Endothelial cell of umbilical vein (primary cell): ENCODE measurements at places on chromosomes 4 and X. TPM values are rescaled to one million over a fixed set of nuclear protein-coding genes. Genes with fewer than 3 reads are reported as not detected.
A peak's percentile ranks its signal among the peaks of the same experiment; 100 is the strongest.

The AVPR2 gene
- not detected in 2 replicates for total RNA-seq

DNA sequence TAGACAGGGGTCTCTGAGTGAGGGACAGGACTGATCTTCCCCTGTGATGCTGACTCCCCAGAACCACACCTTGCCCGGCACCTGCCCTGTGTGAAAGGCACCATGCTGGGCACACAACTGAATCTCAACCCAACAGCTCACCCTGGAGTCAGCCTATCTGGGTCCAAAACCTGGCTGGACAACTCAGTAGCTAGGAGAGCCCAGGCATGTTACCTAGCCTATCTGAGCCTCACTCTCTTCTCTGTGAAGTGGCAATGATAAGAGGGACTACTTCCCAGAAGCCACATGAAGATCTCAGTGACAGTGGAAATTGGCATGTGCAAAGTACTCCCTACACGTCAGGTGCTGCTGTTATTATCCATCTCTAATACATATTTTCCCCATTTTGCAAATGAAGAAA is 44.8 kb upstream of the PPP2R2C start:
- no peak overlapping the region for H3K27ac ChIP-seq
- H3K27me3 ChIP-seq: no peaks in the 10 kb centered on the region
- H3K4me3 ChIP-seq: no peak overlapping the region

DNA sequence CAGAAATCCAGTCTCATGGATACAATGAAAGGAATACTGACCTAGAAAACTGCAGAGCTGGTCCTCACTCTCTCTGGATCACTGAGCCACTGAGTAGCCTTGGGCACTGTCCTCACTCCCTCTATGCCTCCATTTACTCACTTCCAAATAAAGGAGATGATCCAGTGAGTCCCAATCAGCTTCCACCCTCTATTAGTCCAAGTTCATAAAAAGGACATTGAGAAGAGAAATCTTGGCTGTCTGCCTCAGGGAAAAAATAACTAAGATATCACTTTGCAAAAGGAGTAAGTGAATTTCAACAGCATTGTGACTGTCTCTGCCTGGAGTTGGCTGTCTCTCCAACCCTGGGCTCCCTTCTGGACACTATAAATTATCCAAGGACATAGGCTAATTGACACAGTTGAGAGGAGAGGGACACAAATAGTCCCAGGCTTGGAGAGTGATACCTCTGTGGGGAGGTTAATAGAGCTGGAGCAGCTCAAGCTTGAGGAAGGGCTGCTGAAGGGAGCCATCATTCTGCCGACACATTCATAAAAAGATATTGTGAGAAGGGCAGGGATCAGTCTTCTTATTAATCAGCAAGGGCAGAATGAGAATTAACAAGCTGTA is 572.3 kb downstream of the RAB28 start:
- H3K4me1 ChIP-seq: no peaks in the 10 kb centered on the region
- H3K4me3 ChIP-seq: no peak overlapping the region
- H3K36me3 ChIP-seq: no peaks in the 10 kb centered on the region
- H3K27me3 ChIP-seq: no peaks in the 10 kb centered on the region

The TMPRSS11F gene
- not detected in 2 replicates for total RNA-seq

DNA sequence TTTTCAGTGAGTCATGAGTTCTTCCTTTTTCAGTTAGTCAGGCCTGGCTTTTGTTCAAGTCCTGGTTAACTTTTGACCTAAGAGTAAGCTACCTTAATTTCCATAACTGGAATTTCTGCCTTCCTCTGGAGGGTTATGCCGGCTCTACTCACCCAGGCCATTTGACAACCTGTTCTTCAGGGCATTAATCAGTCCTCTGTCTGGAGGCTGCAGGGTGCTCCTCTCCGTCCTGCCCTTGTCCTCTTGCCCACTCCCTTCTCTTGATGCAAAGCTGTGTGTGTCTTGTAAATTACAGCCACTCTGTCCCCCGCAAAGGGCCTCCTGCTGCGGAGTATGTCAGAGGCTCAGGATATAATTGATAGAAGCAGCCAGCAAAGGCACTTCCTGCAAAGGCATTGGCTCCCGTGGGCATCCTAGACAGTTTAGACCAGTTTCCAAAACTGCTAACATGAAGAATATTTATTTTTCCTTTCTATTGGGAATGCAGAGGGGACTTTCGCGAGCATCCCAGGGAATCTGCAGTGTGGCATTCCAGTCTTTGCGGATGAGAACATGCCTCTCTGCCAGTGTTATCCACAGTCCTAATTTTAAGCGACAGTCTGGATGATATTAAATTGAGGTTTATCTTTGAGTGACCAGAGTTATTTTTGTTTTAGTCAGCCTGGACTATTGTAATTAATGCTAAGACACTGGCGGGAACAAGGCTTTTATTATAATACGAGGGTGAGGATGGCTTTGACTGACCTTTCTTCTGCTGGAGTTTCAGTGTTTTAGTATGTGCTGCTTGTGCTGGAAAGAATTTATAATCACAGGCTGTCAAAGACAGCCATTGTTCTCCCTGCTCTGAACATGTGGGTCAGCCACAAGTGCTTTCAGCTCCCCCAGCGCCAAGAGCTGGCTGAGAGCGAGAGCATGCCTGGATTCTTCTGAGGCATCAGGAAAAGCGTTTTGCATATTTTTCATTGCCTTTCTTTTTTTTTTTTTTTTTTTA is 74.2 kb downstream of the LIMCH1 start:
- no peak overlapping the region for H3K27ac ChIP-seq
- H3K4me1 ChIP-seq: no peaks in the 10 kb centered on the region
- H3K4me3 ChIP-seq: no peak overlapping the region
- H3K27me3 ChIP-seq: peaks cover 12% of the 10 kb centered on the region

GRCh38 chr4:75963558-75963957 is 22.7 kb upstream of the NAAA start:
- no peak for DNase-seq
- peaks cover 31% of the 10 kb centered on the region for H3K36me3 ChIP-seq
- H3K27ac ChIP-seq: no peak overlapping the region
- no peaks in the 10 kb centered on the region for H3K4me1 ChIP-seq
- no peak overlapping the region for H3K4me3 ChIP-seq

The ATP1B4 gene
- total RNA-seq: not detected in 2 replicates

DNA sequence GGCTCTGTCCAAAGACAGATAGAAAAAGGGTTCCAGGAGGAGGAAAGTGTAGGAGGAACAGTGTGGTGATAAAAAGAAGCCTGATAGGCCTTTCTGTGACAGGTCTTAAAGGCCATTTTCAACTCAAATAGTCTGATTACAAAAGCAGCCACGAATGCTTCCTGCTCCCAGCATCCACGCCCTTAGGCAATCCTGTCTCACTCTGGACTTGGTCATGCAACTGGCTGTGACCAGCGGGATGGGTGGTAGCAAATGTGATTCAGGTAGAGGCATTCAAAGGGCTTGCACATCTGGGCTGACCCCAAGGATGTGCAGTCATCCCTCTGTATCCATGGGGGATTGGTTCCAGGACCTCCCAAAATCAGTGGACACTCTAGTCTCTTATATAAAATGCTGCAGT is 14.4 kb upstream of the SEPSECS start:
- no peak overlapping the region for H3K4me3 ChIP-seq
- no peak for DNase-seq
- H3K36me3 ChIP-seq: no peaks in the 10 kb centered on the region
- no peak overlapping the region for H3K27ac ChIP-seq
- H3K27me3 ChIP-seq: no peaks in the 10 kb centered on the region
- peaks cover 16% of the 10 kb centered on the region for H3K4me1 ChIP-seq

- no peak for DNase-seq
- no peaks in the 10 kb centered on the region for H3K27me3 ChIP-seq
- no peak overlapping the region for H3K4me3 ChIP-seq
- no peak overlapping the region for H3K27ac ChIP-seq
Measured at GRCh38 chrX:6832619-6833018, 297.7 kb upstream of the VCX3A start.

- DNase-seq: no peak
- H3K27ac ChIP-seq: no peak overlapping the region
- no peaks in the 10 kb centered on the region for H3K36me3 ChIP-seq
- no peak overlapping the region for H3K4me3 ChIP-seq
- H3K27me3 ChIP-seq: peaks cover 10% of the 10 kb centered on the region
Measured at GRCh38 chr4:138749303-138749702, 266.3 kb upstream of the NOCT start.

The C4orf51 gene
- total RNA-seq: not detected in 2 replicates

- no peaks in the 10 kb centered on the region for H3K27me3 ChIP-seq
- DNase-seq: no peak
- H3K36me3 ChIP-seq: no peaks in the 10 kb centered on the region
- peaks cover 9% of the 10 kb centered on the region for H3K4me1 ChIP-seq
- H3K4me3 ChIP-seq: no peak overlapping the region
- no peak overlapping the region for H3K27ac ChIP-seq
Measured at GRCh38 chr4:185275501-185275900, 66.1 kb downstream of the SNX25 start.

DNA sequence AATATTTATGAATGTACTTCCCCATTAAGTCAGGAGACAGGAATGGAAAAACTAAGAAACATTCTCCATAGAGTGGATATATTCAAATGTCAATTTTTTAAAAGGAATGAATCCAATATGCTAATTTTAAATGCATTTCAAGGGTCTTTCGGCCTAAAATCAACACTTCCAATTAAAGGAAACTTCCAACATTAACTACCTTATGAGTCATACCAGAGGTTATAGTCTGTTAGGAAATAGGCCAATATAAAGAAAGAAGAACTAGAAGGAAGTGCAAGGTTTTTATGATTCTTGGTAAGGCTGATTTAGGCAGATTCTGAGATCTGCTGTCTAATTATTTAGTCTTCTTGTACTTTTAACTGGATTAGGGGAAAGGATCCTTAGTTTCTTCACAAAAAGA is 260.1 kb upstream of the EDNRA start:
- H3K27ac ChIP-seq: no peak overlapping the region
- H3K4me3 ChIP-seq: no peak overlapping the region
- H3K4me1 ChIP-seq: no peaks in the 10 kb centered on the region
- H3K27me3 ChIP-seq: no peaks in the 10 kb centered on the region
- H3K36me3 ChIP-seq: no peaks in the 10 kb centered on the region

DNA sequence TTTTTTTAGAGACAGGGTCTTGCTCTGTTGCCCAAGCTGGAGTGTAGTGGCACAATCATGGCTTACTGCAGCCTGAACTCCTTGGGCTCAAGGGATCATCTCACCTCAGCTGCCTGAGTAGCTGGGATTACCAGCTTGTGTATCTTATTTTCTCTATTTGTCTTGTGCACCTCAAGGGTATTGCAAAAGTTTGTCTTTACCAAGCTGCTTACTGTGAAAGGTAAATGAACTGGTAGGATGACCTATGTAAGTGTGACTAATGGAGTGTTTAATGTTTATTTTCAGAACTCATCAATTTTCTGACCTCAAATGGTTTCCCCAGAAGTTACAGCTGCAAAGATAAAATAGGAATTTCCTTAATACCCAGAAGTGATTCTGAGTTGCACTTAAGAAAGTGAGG is 5.3 kb upstream of the FGA start:
- DNase-seq: no peak
- H3K4me1 ChIP-seq: no peaks in the 10 kb centered on the region
- H3K27me3 ChIP-seq: no peaks in the 10 kb centered on the region
- no peaks in the 10 kb centered on the region for H3K36me3 ChIP-seq
- H3K4me3 ChIP-seq: no peak overlapping the region

- DNase-seq: no peak
- H3K36me3 ChIP-seq: peaks cover 6% of the 10 kb centered on the region
- no peak overlapping the region for H3K27ac ChIP-seq
- H3K4me1 ChIP-seq: peaks cover under 1% of the 10 kb centered on the region
- H3K4me3 ChIP-seq: no peak overlapping the region
Measured at GRCh38 chr4:145773581-145774234, 93.8 kb downstream of the C4orf51 start.

The GRIA3 gene
- total RNA-seq: not detected in 2 replicates

GRCh38 chr4:142523111-142523510 is 323.0 kb downstream of the INPP4B start:
- H3K4me3 ChIP-seq: no peak overlapping the region
- H3K36me3 ChIP-seq: no peaks in the 10 kb centered on the region
- H3K4me1 ChIP-seq: no peaks in the 10 kb centered on the region
- H3K27ac ChIP-seq: no peak overlapping the region
- no peak for DNase-seq
- H3K27me3 ChIP-seq: no peaks in the 10 kb centered on the region

- DNase-seq: no peak
- no peaks in the 10 kb centered on the region for H3K27me3 ChIP-seq
- no peak overlapping the region for H3K4me3 ChIP-seq
- H3K27ac ChIP-seq: no peak overlapping the region
- no peaks in the 10 kb centered on the region for H3K4me1 ChIP-seq
Measured at GRCh38 chr4:187770345-187770744, 225.2 kb upstream of the ZFP42 start.

The C1QTNF7 gene
- not detected in 2 replicates for total RNA-seq

GRCh38 chr4:7799306-7799705 is 140.4 kb downstream of the AFAP1 start:
- H3K27me3 ChIP-seq: no peaks in the 10 kb centered on the region
- H3K36me3 ChIP-seq: peaks cover 38% of the 10 kb centered on the region
- H3K4me3 ChIP-seq: no peak overlapping the region
- peaks cover 13% of the 10 kb centered on the region for H3K4me1 ChIP-seq
- no peak overlapping the region for H3K27ac ChIP-seq

The NPY5R gene
- total RNA-seq: not detected in 2 replicates

The NDUFC1 gene
- 73.9 and 78.1 TPM in 2 replicates for total RNA-seq

GRCh38 chrX:115367455-115367854 is 77.9 kb downstream of the LUZP4 start:
- peak; percentile 83 for DNase-seq
- no peak overlapping the region for H3K4me3 ChIP-seq
- no peaks in the 10 kb centered on the region for H3K27me3 ChIP-seq
- H3K36me3 ChIP-seq: no peaks in the 10 kb centered on the region

DNA sequence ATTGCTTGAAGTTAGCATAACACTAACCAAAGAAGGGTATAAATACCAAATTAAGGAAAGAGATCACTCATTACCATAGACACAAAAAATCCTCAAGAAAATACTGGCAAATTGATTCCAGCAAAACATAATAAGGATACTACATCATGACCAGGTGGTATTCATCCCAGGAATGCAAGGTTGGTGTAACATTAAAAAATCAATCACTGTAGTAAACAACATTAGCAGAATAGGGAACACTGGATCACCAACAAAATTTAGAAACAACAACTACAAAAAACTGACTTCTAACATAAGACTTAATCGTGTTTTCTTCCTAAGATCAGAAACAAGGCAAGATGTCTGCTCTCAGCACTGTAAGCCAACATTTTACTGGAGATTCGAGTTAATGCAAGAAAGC is 14.1 kb downstream of the GAK start:
- H3K27ac ChIP-seq: no peak overlapping the region
- peaks cover 8% of the 10 kb centered on the region for H3K4me1 ChIP-seq
- H3K27me3 ChIP-seq: no peaks in the 10 kb centered on the region
- H3K36me3 ChIP-seq: no peaks in the 10 kb centered on the region
- no peak overlapping the region for H3K4me3 ChIP-seq

- no peaks in the 10 kb centered on the region for H3K4me1 ChIP-seq
- H3K27me3 ChIP-seq: no peaks in the 10 kb centered on the region
- DNase-seq: no peak
- no peak overlapping the region for H3K27ac ChIP-seq
Measured at GRCh38 chrX:41596596-41596995, 92.2 kb upstream of the GPR34 start.

DNA sequence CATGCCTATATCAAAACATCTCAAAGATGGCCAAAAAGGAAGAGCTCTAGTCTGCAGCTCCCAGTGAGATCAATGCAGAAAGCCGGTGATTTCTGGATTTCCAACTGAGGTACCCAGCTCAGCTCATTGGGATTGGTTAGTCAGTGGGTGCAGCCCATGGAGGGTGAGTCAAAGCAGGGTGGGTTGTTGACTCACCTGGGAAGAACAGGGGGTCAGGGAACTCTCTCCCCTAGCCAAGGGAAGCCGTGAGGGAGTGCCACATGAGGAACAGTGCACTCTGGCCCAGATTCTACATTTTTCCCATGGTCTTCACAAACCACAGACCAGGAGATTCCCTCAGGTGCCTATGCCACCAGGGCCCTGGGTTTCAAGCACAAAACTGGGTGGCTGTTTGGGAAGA is 57.3 kb upstream of the FGF16 start:
- no peaks in the 10 kb centered on the region for H3K36me3 ChIP-seq
- H3K4me3 ChIP-seq: no peak overlapping the region
- no peaks in the 10 kb centered on the region for H3K27me3 ChIP-seq
- no peak overlapping the region for H3K27ac ChIP-seq
- no peak for DNase-seq
